ENCODE measurements at places on chromosomes 11 and 22.
A peak's percentile ranks its signal among the peaks of the same experiment; 100 is the strongest.

- DNase-seq = peak; percentile 39
Measured at GRCh38 chr22:46352691-46353386, 17.3 kb downstream of the TRMU start.

- no peak for DNase-seq
Measured at GRCh38 chr11:42657169-42657568, 654.6 kb upstream of the API5 start.

DNA sequence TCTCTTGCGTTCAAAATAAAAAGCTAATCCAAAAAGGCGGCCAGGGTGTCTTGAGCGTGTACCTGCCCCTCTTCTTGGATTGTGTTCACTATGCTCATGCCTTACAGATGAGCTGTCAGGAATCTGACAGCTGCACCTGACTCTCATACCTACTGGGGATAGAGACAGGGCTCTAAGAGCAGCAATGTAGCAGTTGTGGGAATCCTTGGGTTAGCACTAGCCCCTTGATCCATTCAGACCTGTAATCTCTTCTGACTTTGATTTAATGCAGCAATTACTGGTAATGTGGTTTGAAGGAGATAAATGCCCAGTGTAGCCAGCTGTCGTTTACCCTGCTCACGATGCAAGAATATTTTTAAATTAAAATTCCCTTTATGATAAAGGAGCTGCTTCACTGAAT, 145.8 kb downstream of the APOL5 start:
- DNase-seq = no peak

- no peak for DNase-seq
Measured at GRCh38 chr22:22696104-22696503, 51.7 kb downstream of the GGTLC2 start.

GRCh38 chr11:12196308-12196707, 85.9 kb downstream of the MICAL2 start:
- DNase-seq = no peak

DNA sequence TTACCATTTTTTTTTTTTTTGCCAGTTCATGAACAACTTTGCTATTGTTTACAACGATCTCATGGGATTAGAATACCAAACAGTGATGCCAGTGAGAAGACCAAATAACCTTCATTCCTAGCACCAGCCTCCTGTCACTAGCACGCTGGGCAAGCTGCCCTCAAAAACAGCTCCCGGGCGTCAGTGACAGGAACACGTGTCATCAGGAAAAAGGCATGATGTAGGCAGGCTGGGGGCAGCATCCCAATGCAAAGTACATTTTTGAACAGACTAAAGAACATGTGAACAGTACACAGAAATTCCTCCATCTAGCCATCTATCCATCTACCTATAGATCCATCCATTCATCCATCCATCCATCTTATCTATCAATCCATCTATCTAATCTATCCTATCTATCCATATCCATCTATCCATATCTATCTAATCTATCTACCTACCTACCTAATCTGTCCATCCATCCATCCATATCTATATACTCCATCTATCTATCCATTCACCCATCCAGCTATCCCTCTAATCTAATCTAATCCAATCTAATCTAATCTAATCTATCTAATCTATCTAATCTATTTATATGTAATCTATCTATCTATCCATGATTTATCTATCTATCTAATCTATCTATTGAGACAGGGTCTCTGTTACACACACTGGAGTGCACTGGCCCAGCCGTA, 378.5 kb downstream of the SHANK2 start:
- DNase-seq = no peak

GRCh38 chr11:82756765-82757639, 23.3 kb upstream of the FAM181B start:
- DNase-seq = no peak

- DNase-seq = no peak
Measured at GRCh38 chr11:35647421-35648093, 15.0 kb upstream of the TRIM44 start.

DNA sequence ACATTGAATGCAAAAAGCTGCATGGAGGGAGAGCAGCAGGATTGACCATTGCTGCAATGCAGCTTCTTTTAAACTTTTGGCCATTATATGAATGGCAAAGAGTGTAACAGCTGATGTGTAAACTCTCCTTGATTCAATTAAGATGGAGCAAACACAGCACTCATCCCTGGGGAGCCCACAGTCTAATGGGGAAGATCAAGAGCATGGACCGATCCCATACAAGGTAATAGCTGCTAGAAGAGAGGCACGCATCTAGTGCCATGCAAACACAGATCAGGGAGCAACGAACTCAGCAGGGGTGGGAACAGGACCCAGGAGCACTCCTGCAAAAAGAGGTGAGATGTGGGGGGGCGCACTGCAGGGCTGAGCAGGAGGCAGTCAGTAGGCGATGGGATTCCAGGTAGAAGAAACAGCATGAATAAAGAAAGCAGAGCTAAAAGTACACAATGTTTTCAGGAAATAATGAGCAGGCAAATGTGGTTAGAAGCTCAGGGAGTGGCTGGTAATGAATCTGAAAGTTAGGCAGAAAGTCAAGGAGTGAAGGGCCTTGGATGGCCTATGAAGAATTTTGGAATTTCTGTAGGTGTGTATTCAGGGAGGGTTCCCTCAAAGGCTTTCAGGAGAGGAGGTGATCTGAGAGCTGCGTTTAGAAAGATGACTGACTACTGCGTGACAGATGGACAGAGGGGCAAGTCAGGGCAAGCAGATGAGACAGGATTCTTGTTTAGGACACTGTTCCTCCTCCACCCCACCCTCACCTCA, 17.2 kb upstream of the BMAL1 start:
- no peak for DNase-seq

DNA sequence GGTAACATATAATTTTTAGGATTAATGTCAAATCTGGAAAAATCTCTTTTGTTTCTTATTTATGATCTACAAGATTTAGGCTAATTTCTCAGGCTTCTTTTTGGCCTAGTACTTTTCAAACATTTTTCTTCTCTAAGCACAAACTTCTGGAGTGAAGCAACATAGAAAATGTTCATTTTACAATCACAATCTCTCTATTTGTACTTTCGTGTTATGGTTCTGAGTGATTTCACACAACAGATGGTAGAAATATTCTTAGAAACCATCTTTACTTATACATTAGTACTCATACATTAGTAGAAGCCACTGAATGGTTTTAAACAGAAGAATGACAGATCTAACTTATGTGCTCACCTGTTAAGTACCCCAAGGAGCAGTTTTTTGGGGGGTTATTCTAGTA, 106.3 kb upstream of the ANO3 start:
- DNase-seq = no peak

- DNase-seq = peak; percentile 53
Measured at GRCh38 chr22:38203090-38203810, 1.5 kb downstream of the MAFF start.

DNA sequence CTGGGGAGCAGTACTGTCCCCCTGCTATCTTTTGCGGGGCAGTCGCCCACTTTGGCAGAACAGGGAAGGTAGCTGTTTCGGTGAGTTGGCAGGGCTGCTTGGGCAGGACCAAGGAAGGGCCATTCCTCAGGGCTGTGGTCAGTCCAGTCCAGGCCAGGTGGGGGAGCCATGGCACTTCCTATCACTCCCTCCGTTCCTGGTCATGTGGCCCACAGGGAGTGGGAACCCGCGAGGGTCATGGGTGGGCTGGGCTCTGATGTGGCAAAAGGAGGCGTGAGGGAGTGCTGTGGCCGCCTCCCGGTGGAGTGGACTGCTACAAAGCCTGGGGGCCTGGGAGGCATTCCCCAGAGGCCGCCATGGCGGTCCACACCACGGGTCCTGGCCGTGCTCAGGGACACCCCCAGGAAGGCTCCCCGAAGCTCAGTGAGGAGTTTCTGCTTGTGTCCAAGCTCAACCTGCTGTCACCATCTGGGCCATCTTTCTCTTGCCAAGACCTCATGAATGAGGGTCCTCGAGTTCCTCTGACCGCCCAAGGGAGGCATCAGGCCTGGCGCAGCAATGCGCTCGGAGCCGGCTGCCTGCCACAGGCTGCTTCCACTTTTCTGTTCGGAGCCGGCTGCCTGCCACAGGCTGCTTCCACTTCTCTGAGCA, 11.9 kb downstream of the CHID1 start:
- DNase-seq = no peak

Data from stimulated activated CD4-positive, alpha-beta T cell treated with anti-CD3 and anti-CD28 coated beads, Interleukin-15, amount 100 ng/mL, for 24 hours (primary cell).